ENCODE measurements at places on chromosomes 5 and 9.
A peak's percentile ranks its signal among the peaks of the same experiment; 100 is the strongest.

- no peak for DNase-seq
Observed at GRCh38 chr5:140548300-140548688, 832 bp downstream of the EIF4EBP3 start.

DNA sequence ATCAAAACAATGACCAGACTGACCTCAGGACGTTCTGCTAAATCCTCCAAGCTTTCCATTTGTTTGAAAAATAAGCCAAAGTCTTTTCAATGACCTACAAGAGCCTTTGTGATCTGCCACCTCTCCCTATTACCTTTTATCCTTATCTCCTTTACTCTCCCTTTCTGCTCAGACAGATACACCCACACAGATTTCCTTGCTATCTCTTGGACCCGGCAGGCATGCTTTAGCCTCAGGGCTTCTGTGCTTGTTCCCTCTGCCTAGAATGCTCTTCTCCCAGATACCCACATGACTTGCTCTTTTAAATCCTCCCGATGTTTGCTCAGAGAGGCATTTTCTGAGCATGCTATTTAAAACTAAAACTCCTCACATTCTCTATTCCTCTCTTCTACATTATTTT, 8.9 kb upstream of the ELOVL7 start:
- DNase-seq = no peak

GRCh38 chr5:68962757-68963484, 130.9 kb upstream of the SLC30A5 start:
- no peak for DNase-seq

DNA sequence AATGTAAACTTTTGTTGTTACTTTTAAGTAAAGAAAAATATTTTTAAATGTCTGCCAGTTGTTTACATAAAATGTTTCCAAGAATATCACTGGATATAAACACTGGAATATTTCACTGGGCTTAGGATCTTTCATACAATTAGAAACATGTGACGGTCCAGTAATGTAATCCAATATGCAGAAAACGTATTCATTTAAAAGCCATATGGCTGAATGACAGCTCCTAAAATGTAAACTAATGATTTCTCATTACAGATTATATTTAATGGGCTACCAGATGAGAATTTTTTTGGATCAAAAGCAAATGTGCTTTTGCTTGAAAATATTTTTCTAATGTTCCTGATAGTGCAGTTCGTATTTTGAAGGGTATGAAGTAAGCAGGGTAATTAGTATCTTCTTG, 124.3 kb downstream of the TTC39B start:
- no peak for DNase-seq

DNA sequence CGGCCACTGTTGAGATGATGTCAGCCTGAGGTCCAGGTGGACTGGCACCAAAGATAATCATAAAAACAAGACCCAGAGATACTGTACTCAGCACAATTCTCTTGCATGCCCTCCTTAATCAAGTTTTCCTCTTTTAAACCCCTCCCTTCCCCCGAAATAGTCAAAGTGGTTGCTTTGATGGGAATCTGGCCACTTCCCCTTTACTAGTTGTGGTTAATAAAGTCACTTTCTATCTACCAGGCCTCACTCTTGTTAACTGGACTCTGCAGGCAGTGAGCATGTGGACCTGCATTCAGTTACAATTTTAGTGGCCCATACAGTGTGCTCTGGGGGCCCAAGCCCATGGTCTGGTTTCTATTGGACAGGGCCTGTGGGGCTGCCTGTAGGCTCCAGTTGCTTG, 17.5 kb downstream of the FBP2 start:
- no peak for DNase-seq

GRCh38 chr5:104702212-104702611, 1139.6 kb upstream of the NUDT12 start:
- no peak for DNase-seq

DNA sequence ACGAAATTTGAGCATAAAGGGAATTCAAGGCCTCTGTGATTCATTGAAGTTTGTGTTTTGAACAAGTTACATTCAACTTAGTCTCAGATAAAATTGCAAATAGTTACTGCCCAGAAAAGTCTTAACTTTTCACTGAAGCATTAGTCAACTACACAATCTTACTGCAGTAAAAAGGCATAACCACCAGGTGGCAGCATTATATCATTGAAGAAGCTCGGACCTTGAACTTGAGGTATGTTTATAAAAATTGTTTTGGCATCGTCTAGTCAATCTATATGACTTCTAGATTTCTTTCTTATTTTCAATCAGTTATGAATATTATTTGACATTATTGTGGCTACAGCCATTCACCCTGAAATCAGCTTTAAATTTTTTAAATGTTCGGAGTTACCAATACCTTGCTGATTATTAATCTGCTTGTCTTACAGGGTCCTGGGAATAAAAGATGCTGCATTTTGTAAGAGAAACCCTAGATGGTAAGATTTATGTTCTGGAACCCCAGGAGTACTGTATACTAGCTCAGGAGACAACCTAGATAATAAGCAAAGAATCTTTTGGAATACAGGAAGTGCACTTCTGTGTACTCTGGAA, 83.9 kb upstream of the GRAMD2B start:
- no peak for DNase-seq

DNA sequence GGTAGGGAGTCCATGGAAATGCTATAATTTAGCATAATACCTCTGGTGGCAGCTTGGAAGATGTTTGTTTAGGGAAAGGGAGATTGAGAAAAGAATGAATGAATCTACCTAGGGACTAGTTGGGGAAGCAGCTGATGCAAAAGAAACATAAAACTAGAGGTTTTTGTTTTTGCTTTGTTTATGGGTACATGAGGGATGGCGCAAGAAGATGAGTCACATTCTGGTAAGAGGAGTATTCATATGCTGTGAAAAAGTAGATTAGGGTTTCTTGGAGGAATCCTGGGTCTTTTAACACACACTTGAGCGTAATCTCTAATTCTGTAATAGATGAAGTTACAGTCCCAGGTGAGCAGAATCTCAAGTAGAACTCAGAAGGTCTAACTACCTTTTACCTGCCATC, 17.1 kb downstream of the C9orf43 start:
- no peak for DNase-seq

GRCh38 chr5:180809403-180810209, 7.0 kb upstream of the MGAT1 start:
- DNase-seq = peak; percentile 89

DNA sequence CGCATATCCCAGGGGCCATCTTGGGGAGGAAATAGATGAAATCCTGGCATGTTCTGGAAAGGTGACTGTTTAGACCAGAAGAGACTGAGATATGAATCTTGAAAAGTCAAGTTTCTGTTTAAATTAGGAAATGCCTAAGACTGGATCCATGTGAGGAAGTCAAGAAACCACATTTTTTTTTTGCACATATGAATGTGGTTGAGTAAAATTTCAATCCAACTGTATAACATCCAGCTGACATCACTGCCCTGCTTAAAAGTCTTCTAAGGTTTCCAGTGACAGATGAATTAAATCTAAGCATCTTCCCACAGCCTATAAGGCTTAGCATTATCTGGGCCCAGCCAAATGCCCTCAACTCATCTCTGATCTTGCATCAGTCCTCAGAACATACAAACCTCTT, 47.7 kb upstream of the TCERG1 start:
- DNase-seq = no peak

DNA sequence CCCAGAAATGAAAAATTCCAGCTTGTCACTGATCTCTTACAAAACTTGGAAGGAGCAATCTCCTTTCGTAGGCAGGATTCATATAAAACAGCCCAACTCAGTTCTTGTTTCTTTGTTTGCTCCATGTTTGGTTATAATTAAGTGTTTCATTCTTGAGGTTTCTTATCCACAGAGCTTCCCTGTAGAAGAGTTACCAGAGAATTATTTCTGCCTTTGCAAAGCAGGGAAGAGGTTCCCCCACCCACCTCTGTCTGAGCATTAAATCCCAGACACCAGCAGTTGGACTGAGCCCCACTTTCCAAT, 34.1 kb upstream of the RAI14 start:
- DNase-seq = no peak
